AG08395 (cell line): ENCODE measurements at places on chromosomes 16 and 17.

DNA sequence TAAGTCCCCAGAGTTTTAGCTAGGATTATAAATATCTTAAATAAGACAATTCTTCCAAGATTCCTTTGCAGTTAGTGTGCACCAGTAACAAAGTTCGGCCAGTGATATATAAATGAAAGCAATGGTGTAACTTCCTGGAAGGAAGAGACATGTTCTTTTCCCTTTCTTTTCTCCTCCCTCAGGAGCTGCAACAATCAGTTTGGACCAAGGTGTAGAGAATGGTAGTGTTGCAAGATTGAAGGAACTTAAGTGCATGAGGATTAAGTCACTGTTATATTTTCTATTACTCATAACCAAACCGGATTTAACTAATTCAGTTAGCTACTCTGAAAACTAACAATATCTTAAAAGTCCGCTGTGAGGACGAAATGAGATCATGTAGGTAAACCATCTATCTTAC lies 68.9 kb upstream of the KCNJ16 start:
- no peak for DNase-seq

DNA sequence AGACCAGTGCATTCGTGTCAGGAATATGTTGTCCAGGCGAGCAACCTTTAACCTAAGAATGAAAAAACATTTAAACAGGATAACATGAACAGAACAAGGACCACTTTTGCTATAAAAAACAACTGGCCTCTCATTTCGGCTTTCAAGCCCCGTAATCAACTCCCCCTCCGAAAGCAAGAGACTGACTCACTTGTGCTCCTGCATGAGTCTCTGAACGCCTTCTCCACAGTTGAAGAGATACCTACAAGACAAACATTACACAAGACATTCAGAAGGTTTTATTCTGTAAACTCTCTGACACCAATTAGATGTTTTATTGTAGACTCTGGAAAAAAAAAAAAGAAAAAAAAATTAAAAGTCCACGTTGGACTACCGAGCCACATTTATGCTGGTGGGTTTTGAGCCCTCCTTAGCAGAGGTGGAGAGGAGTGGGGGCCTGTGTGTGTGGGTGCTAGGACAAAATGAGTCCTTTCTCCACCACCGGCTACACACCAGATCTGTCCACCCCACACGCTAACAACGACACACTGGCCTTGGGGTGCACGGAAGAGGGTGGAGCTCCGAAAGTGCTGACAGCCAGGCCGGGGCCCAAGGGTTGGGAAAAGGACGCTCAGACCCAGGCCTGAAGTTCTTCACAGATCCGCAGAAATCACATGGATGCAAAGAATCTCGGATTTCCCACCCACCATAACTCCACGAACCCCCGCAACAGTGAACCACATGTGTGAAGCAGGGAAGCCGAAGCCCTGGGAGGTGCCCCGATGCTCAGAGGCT lies 759 bp downstream of the ELAC2 start:
- peak; percentile 52 for DNase-seq

DNA sequence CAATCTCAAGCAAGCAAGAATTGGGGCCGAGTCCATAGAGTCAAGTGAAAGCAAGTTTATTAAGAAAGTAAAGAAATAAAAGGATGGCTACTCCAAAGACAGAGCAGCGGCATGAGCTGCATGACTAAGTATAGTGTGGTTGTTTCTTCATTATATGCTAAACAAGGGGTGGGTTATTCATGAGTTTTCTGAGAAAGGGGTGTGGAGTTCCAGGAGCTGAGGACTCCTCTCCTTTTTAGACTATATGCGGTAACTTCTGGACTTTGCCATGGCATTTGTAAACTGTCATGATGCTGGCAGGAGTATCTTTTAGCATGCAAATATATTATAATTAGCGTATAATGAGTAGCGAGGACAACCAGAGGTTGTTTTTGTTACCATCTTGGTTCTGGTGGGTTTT lies 819.9 kb downstream of the KCNJ2 start:
- no peak for DNase-seq

- DNase-seq, result peak; percentile 81
Observed at GRCh38 chr16:27432558-27432957, 30.6 kb downstream of the IL21R start.

DNA sequence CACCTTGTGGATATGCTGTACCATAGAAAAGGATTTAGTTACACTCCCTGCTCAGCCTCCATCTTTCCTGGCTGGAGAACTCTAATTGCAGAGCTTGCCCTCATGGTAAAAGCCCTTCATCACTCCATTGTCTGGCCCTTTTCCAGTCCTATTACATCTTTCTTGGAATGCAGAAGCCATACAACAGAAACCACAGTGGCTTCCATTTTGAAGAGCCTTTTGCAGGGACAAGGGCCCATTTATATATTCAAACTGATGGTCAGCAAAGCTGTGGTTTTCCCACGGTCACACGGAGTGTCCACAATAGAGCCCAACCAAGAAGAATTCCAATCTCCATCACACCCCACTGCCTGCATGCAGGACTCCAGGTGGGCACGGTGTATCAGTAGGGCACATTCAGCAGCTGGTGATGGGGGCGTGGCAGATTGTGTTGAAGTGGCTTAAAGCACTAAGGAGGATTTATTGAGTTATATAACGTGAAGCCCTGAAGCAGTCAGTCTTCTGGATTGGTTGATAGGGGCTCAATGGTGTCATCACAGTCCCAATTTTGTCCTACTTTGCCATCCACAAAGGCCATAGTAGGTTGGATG lies 20.3 kb downstream of the COPRS start:
- DNase-seq, result no peak

DNA sequence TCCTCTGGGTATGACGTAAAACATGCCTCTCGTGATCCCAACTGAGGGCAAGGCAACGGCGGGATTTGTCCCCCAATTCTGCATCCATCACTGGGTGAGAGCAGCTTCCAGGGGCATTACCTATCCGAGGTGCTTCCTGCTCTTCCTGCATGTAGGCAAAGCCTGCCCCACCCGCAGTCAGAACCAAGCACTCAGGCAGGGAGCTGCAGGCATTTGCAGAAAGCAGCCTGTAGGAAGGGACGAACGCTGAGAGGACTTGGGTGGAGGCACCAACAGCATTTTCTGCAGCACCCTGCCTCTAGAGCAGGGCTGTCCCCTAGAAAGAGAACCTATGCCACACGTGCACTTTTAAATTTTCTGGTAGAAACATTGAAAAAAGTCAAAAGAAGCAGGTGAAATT lies 5.5 kb downstream of the BCO1 start:
- DNase-seq, result no peak

GRCh38 chr16:77739559-77739892 lies 17.2 kb downstream of the NUDT7 start:
- DNase-seq, result no peak

DNA sequence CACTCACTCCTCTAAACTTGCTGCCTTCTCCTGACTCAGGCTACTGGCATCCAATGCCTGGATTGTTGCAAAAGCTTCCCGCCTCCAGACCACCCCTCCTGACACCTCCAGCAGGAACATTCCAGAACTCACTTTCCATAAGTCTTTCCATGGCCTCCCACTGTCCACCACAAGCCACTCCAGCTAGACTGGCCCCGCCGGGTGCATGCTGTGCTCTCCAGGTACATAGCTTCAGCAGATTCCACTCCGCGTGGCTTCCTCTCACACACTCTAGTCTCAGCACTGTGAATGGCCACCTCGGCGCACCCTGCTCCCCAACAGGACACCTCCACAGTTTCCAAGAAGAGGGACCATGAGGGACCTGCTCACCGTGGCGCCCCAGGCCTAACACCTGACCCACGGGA lies 25.9 kb upstream of the FAAP100 start:
- DNase-seq, result no peak

- DNase-seq, result no peak
Observed at GRCh38 chr17:16199093-16199492, 16.2 kb downstream of the NCOR1 start.

- DNase-seq, result no peak
Observed at GRCh38 chr17:61570118-61570517, 20.9 kb downstream of the NACA2 start.

DNA sequence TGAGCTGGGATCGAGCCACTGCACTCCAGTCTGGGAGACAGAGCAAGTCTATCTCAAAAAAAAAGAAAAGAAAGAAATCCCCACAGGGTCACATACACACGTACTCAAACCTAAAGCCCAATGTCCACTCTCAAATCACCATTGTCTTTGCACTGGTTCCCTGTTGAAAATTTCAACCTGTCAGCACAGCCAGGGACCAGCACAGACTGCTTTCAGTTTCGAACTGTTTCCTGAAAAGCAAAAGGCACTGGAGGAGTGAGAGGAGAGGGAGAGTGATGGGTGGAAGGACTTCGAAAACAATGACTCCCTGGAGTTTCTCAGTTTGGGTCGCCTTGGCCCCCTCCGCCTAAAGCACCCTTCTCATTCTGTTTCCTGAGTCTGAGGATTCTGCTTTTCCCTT lies 9.0 kb upstream of the CD300C start:
- no peak for DNase-seq

DNA sequence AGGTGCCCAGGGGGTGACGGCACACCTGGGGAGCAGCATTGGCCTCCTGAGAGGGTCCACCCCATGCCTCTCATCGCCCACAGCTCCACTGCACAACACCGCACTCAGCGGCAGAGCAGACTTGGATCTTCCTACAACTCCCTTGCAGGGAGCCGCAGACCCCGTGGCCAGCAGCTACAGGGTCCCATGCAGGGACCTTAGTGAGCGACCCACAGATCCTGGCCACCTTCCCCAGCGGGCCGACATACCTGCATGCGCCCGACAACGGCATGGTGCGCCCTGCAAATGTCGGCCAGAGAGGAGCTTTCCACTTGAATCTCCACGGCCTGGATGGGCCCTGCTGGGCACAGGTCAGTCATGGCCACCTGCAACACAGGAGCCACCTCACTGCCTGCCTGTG lies 8.4 kb downstream of the FAAP100 start:
- DNase-seq, result no peak

DNA sequence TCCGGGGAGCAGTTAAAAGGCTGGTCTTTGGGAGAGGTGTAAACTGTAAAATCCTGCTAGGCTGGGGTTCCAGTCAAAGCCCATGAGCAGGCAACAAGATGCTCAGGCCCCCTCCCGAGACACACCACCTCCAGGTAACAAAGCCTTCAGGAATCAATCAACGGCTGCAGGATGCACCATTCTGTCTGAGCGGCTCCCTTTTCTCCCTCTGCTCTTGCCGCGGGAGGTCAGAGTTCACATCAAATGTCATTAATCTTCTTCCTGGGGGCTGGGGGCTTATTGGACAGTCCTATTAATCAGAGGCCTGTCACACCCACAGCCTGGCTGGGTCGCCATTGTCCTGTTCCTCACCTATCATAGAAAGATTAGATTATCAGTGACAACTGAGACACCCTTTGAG lies 11.9 kb upstream of the CCDC182 start:
- DNase-seq, result no peak
